T-cell (primary cell): ENCODE measurements at places on chromosomes 16 and 17.

DNA sequence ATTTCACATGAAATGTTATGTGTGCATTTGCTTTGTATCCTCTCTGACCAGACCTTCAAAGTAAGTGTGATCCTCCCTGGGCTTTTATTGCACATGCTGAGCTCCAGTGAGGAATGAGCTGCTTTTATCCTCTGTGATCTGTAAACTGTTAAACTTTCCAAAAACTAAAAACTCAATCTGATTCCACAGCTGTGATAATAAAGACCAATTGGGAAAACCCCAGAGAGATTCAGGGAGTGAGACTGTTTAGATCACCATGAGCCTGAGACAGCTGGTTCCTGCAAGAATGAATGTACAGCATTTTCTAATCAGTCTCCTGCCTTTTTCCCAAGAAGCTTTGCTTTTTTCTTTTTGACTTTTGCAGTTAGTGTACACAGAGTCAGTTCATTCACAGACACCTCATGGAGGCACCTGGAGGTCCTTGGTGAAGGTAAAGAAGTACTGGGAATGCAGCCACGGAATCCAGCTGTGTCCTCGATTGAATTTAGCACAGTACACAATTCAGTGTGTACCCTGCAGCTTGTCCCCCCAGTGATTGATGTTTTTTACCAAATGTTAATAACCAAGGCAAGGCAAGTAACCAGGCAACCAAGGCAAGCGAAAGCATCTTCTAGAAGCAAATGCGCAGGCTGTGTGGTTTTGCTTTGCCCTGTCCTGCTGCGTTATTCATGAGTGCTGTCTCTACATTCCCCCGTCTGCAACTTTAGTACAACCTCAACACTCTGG, 182.6 kb downstream of the LGALS9B start:
- peaks cover 4% of the 10 kb centered on the region for H3K27me3 ChIP-seq
- no peak for DNase-seq
- no peak overlapping the region for H3K4me3 ChIP-seq
- no peak overlapping the region for H3K27ac ChIP-seq
- H3K4me1 ChIP-seq, result peaks cover 4% of the 10 kb centered on the region

GRCh38 chr16:2779978-2780898, 3.2 kb upstream of the ELOB start:
- no peak for DNase-seq
- H3K27ac ChIP-seq, result no peak overlapping the region
- H3K27me3 ChIP-seq, result peaks cover 4% of the 10 kb centered on the region
- no peaks in the 10 kb centered on the region for H3K36me3 ChIP-seq

DNA sequence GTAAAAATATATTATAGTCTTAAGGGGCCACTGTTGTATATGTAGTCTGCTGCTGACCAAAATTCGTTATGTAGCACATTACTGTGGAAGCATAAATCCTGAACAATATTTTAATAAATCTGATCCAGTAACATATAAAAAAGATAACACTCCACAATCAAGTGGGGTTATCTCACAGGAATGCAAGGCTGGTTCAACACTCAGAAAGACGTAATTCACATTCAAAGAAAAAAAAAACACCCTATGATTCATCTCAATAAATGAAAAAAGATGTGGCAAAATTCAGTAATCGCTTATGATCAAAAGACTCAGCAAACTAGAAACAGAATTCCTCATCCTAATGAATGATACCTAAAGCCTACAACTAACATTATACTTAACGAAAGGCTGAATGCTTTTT, 47.8 kb downstream of the CREBBP start:
- peaks cover 3% of the 10 kb centered on the region for H3K4me1 ChIP-seq
- no peak for DNase-seq
- no peak overlapping the region for H3K27ac ChIP-seq
- H3K36me3 ChIP-seq, result peaks cover 7% of the 10 kb centered on the region
- H3K27me3 ChIP-seq, result no peaks in the 10 kb centered on the region

GRCh38 chr16:72142476-72142875, 29.5 kb downstream of the PMFBP1 start:
- DNase-seq, result no peak
- no peaks in the 10 kb centered on the region for H3K27me3 ChIP-seq
- no peak overlapping the region for H3K4me3 ChIP-seq
- no peaks in the 10 kb centered on the region for H3K36me3 ChIP-seq
- H3K4me1 ChIP-seq, result no peaks in the 10 kb centered on the region
